ENCODE measurements at places on chromosomes 12 and 14. TPM values are rescaled to one million over a fixed set of nuclear protein-coding genes. Genes with fewer than 3 reads are reported as not detected.

Gene RNF212B
- total RNA-seq = not detected

Gene OTX2
- total RNA-seq = 2.5 TPM

DNA sequence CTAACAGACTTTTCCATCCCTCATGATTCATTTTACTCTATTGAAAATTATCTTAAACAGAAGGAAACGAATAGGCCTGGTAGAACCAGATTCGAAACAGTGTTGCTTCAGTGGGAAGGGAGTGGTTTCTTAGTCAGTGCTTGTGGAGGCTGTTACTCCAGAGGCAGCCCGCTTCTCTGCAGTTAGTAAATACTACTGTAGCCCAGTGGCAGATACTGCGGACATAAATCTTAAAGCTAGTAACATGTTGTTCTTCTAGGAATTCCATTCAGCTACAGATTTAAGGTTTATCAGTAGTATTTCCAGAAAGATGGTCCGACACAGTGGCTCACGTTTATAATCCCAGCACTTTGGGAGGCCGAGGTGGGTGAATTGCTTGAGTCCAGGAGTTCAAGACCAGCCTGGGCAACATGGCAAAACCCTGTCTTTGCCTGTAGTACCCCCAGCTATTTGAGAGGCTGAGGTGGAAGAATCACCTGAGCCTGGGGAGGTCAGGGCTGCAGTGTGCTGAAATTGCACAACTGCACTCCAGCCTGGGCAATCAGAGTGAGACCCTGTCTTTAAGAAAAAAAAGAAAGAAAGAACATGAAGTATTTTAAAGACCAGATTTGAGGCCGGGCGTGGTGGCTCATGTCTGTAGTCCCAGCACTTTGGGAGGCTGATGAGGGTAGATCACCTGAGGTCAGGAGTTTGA, 45.9 kb downstream of the DIP2B start:
- no peak for DNase-seq

- DNase-seq = no peak
These were observed 365.3 kb downstream of the NUAK1 start for GRCh38 chr12:105773471-105773870.

DNA sequence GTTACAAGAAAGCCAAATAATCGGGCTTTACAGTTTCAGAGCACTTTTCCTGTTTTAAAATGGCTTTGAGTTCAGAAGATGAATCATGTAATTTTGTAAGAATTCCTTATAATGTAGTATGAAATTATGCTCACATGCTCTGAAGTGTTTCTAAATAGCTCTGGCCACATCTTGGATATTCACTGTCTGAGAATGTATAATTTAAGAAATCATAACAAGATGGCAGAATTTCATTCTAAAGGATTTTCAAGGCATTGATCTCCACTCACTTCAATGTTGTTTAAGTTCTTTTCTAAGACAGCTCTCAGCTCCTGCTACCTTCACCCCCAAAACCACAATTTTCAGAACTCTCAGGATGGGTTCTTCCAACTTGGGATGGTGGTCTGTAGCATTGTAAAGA, 180.1 kb downstream of the DACT1 start:
- DNase-seq = no peak

Gene CEP128
- 9.5 TPM for total RNA-seq

Gene EIF2S3B
- 0.57 TPM for total RNA-seq

Gene TESPA1
- 1.1 TPM for total RNA-seq

Gene ACSS3
- 7.0 TPM for total RNA-seq

DNA sequence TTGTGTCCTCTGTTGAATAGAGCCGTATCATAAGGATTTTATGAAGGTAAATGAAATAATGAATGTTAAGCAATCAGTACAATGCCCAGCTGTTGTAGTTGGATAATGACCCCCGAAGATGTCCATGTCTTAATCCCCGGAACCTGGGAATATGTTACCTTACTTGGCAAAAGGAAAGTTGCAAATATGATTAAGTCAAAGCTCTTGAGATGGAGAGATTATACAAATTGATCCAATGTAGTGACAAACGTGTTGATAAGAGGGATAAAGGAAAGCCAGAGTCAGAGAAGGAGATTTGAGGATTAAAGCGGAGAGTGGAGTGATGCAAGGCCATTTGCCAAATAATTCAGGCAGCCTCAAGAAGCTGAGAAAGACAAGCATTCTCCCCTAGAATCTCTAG, 19.2 kb upstream of the MGAT4C start:
- DNase-seq = no peak

DNA sequence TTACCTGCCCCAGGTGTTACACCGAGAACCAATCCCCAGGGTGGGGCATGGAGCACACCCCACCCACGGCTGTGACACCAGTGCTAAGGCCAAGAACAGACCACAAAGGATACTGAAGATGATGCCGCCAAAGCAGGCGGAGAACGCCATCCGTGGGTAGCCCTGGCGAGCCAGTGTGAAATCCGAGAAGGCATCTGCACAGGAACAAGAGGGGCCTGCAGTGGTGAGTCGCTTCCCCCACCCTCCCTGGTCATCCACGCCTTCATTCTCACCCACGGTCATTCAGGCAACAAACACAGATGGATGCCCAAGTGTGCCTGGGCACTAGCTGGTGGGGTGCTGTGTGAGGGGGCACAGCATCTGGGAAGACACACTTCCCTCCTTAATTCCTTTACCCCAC, 28.5 kb downstream of the SLC8B1 start:
- DNase-seq = peak; percentile 21

DNA sequence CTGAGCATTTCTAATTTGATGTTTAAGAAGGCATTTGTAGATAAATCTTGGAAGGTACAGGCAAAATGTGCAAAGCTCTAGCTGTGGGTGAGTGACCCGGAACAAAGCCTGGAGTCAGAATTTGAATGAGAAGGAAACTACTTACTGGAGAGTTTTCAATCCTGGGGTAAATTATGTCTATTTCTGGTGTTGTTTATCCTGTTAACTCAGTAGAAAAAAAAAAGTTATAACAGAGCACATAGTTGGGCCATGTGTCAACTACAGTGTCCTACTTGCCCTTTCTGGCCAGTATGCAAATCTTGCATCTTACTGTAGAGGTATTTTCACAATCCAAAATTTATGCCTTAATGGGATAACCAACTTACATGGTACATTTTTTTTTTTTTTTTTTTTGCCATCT, 182.3 kb downstream of the SYNE2 start:
- DNase-seq = no peak

Gene RGS6
- total RNA-seq = not detected

Gene LBHD2
- not detected for total RNA-seq

- no peak for DNase-seq
These were observed 43.5 kb downstream of the NEUROD4 start for GRCh38 chr12:55063291-55063690.

DNA sequence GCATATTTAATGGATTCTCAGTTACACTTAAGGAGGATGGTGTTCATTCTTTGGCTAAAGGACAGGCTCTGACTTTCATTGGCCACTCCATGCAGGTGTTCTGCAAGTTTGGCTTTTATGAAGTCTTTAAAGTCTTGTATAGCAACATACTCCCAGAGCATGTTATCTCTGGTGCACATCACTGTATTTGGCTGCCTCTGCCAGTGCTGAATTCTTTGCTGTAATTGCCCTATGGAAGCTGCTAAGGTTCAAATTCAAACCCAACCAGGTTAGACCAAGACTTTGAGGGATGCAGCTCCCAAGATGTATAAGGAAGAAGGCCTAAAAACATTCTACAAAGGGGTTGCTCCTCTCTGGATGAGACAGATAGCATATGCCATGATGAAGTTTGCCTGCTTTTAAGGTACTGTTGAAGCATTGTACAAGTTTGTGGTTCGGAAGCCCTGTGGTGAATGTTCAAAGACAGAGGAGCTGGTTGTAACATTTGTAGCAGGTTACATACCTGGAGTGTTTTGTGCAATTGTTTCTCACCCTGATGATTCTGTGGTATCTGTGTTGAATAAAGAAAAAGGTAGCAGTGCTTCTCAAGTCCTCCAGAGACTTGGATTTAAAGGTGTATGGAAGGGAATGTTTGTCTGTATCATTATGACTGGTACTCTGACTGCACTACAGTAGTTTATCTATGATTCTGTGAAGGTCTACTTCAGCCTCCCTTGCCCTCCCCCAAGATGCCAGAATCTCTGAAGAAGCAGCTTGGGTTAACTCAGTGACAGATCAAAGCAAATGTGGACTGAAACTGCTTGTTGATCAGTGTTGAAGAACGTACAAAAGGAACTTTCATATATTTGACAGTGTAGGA, 19.4 kb downstream of the TMEM116 start:
- DNase-seq = no peak

Gene CCDC197
- total RNA-seq = not detected

Gene OR4N5
- not detected for total RNA-seq

Gene PPP1R1A
- total RNA-seq = not detected

Gene CACNA2D4
- 0.74 TPM for total RNA-seq

GRCh38 chr12:168763-169525, 45.0 kb downstream of the SLC6A12 start:
- peak; percentile 56 for DNase-seq

GRCh38 chr12:27048822-27049752, 26.7 kb downstream of the MED21 start:
- DNase-seq = peak; percentile 61

Gene ADAM21
- 0.40 TPM for total RNA-seq

DNA sequence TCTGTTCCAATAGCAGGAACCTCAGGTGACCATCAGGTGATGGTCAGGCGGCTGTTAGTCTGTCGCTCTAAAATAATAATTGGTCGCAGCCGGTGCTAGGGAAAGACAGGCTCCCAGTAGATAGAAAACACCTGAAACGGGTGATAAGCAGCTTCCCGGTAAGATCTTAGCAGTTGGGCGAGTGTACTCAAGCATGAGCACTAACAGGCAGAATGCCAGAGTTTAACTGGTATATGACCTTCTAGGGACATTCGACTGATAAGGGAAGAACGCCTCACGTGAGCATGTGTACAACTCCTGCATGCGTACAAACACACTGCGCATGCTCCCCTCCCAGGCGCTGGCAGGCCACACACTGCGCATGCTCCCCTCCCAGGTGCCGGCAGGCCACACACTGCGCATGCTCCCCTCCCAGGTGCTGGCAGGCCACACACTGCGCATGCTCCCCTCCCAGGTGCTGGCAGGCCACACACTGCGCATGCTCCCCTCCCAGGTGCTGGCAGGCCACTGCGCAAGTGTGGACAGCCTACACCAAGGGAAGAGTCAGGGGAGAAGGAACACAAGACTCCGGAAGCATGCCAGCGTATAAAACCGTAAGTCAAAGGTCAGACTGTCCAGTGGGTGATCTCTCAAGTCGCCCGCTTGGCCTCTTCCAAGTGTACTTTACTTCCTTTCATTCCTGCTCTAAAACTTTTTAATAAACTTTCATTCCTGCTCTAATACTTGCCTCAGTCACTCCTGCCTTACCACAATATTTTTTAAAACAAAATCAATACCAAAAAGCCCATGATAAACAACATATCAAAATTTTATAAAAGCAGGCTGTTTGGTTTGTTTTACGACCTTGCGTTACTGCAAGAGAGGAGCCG, 24.5 kb downstream of the GPRC5D start:
- DNase-seq = no peak

- no peak for DNase-seq
These were observed 21.3 kb upstream of the KCNJ8 start for GRCh38 chr12:21795648-21796328.
